Right renal pelvis (tissue), 4 donors: ENCODE measurements at places on chromosomes 3 and 15. TPM values are rescaled to one million over a fixed set of nuclear protein-coding genes. Genes with fewer than 3 reads are reported as not detected.
A peak's percentile ranks its signal among the peaks of the same experiment; 100 is the strongest.

DNA sequence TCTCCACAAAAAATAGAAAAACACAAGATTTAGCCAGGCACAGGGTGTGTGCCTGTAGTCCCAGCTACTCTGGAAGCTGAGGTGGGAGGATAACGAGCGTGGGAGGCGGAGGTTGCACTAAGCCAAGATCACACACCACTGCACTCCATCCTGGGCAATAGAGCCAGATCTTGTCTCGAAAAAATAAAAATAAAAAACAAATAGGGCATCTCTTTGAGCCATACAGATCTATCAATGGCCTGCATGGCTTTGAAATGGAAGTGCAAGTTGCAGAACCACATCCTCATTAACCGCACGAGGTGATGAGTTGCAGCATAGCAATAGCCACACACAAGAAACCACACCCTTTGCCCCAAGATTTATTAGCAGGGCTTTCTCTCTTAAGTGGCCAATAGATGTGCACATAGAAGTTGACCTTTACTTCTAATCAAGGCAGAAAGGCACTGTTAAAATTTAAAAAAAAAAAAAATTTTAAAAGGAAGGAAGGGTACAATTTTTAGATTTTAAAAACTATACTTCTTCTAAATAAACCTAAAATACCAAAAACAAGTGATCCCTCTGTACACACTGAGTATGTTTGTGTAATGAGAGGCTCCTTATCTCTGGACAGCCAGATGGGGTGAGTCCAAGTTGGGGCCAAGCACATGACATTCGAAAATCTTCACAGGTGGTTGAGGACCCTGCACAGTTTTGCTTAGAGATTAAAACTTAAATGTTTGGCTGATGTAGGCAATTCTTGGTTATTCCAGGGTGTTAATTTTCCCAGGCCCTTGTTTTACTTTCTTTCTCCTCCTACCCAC, 53.4 kb downstream of the FILIP1L start:
- no peak for DNase-seq

DNA sequence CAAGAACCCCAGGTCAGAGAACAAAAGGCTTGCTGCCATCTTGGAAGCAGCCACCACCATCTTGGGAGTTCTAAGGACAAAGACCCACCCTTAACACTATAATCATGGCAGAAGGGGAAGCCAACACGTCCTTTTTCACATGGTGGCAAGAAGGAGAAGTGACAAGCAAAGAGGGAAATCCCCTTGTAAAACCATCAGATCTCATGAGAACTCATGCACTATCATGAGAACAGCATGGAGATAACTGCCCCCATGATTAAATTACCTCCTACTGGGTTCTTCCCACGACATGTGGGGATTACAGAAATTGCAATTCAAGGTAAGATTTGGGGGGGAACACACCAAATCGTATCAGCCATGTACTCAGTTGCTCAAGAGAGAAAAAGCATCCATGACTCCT, 21.1 kb upstream of the GBE1 start:
- DNase-seq = no peak

- DNase-seq = no peak
These were observed 6.4 kb upstream of the IGF2BP2 start for GRCh38 chr3:185831195-185831594.

- DNase-seq = no peak
These were observed 7.2 kb downstream of the GPR171 start for GRCh38 chr3:151195826-151196225.

DNA sequence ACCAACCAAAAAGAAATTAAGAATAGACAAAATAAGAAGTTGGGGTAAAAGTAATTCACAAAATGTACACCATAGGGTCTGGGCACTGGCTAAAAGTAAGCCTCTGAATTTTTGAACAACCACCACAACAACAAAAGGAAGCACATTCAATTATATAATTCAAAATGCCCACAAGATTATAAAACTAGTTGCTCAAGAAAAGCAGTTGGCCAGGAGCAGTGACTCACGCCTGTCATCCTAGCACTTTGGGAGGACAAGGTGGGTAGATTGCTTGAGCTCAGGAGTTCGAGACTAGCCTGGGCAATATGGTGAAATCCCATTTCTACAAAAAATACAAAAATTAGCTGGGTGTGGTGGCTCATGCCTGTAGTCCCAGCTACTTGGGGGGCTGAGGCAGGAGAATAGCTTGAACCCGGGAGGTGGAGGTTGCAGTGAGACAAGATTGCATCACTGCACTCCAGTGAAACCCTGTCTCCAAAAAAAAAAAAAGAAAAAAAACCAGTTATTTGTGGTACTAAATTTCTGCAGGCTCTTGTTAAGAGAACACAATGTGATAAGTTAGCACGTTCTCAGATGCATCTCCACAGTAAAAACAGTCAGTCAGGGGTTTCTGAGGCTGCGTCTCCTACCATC, 6.6 kb upstream of the ATP11B start:
- no peak for DNase-seq

GRCh38 chr3:196323691-196324090, 5.7 kb upstream of the DYNLT2B start:
- DNase-seq = peak; percentile 23

DNA sequence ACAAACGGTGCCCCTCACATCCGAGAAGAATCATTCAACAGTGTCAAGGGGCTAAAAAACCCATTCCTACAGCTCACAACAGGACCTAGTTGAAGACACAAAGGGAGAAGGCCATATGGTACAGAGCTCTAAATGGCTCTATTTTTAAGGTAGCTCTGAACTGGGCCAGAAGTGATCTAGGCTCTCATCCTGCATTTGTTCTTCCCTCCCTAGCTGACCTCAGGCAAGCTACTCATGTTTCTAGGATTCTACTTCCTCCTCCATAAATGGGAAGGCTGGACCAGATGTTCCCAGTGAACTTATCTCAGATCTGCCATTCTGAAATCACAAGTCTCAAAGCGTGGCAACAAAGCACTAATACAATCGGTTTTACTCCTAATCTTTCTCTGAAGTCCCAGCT, 62.3 kb downstream of the CPNE4 start:
- no peak for DNase-seq

DNA sequence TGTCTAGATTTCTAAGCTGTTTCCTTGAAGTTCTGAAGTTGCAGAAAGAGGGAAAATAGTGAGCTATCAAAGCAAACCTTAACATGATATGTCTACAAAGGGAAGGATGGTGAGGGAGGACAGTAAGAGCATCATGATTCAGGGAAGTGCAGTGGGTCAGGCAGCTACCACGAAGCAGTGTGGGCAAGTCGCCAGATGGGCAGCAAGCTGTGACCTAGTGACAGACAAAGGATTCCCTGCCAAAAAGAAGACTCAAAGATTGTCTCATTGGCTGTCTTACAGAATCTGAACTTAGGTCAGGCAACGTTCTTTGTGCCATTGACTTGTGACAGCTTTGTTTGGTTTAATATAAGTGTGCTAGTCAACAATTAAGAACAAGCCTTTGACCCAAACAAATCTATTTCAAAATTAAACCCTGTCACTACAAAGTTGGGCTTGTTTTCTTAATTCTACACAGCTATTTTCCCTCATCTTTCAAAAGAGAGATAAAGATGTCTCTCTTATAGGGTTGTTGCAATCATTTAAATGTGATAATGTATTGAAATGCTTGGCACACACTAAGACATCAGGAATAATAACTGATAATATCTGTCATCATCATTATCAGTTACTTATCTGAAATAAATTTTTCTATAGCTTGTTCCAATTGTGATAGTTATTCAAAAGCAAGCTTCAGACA, 153.3 kb downstream of the ECT2 start:
- no peak for DNase-seq

DNA sequence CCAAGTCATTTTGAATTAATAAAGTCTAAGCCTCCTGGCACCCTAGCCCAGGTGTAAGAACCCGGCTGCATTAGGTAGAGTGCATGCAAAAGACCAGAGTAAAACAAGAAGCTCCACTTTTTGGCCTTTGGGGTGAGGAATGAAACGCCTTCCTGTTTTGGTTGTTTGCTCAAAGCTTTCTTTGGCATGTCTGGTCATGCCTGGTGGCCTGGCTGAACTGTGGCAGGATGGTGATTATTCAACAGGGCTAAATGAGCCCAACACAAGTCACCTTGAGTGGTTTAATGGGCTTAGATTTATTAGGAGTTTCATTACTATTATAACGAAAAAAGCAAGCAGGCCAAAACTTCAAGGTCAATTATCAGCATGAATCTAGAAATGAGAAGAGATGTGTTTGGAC, 40.9 kb upstream of the LDHAL6B start:
- DNase-seq = no peak

GRCh38 chr15:74228723-74229081, 7.4 kb upstream of the CCDC33 start:
- no peak for DNase-seq

- DNase-seq = no peak
These were observed 27.2 kb downstream of the PIK3CA start for GRCh38 chr3:179175358-179175757.

GRCh38 chr3:19348941-19349564, 200.7 kb downstream of the KCNH8 start:
- DNase-seq = no peak

GRCh38 chr3:4774531-4774930, 204.7 kb upstream of the BHLHE40 start:
- no peak for DNase-seq

- no peak for DNase-seq
These were observed 148.9 kb downstream of the DNAJB8 start for GRCh38 chr3:128317698-128318231.

- DNase-seq = no peak
These were observed 176.9 kb downstream of the STAC start for GRCh38 chr3:36557021-36557707.

- DNase-seq = no peak
These were observed 8.5 kb upstream of the TUSC7 start for GRCh38 chr3:116701070-116701469.

- no peak for DNase-seq
These were observed 225.0 kb upstream of the RASGRP1 start for GRCh38 chr15:38789566-38789965.

DNA sequence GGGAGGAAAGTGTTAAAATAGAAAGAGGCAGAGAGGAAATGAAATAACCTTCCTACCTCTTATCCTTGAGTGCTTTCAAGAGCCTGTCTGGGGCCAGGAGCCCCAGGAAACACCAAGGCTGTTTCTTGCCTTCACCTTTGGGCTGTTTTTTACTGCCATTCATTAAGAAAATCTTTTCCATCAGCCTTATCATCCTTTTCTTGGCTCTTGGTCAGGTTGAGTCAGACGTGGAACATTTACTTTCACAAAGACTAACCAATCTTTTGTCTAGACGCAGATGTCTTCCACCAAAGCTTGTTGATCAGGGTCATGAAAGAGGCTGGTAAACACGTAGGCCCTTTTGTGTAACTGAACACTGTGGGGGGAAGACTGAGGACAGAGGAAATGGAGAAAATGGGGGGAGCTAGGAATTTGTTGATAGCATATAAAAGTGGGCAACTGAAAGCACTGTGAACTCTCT, 151.0 kb upstream of the THBS1 start:
- DNase-seq = no peak

GRCh38 chr15:26634319-26634718, 138.5 kb downstream of the GABRB3 start:
- DNase-seq = no peak

GRCh38 chr15:40893733-40894680, at the start of gene VPS18:
VPS18 (plus strand) TSS chr15:40894450; CDS start chr15:40894769, 319 bp downstream.
- peak; percentile 96 for DNase-seq

DNA sequence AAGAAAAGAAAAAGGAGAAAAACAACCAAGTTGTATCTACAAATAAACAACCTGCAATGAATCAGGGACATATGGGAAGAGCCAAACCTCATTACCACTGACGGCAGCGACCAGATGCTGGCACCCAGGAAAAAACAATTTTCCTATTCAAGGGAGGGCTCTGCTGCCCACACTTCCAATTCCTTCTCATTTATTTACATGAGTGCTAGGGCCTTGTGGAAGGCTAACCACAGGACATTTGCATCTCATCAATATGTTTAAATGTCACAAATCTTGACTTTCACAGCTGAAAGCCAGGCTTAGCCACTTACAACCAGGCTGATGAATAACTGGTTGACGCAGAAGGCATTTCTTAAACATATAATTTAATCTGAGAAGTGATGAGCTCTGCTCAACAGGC, 36.0 kb downstream of the RFTN1 start:
- no peak for DNase-seq

- DNase-seq = peak; percentile 94
These were observed at the start of gene WWTR1 for GRCh38 chr3:149657926-149658743. WWTR1 (minus strand) TSS chr3:149658025; CDS start chr3:149657306, 719 bp downstream.

- no peak for DNase-seq
These were observed 65.6 kb downstream of the ABTB1 start for GRCh38 chr3:127738192-127738840.

DNA sequence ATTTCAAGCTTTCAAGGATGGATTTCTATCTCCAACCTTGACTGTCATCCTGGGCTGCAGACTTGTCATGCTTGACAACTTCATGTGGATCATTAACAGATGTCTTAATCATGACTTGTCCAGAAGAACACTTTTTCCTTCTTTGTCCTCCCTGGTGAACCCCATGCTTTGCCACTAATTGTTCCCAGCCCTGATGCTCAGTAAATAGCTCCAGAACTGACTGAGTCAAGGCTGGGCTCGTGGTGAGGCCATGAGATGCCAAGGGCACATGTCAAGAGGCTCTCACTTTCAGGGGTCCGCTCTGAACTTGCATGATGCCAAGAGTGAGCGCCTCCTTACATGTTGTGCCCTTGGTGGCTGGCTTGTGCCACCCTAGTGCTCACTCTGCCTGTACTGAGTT, 48.9 kb upstream of the KY start:
- no peak for DNase-seq

DNA sequence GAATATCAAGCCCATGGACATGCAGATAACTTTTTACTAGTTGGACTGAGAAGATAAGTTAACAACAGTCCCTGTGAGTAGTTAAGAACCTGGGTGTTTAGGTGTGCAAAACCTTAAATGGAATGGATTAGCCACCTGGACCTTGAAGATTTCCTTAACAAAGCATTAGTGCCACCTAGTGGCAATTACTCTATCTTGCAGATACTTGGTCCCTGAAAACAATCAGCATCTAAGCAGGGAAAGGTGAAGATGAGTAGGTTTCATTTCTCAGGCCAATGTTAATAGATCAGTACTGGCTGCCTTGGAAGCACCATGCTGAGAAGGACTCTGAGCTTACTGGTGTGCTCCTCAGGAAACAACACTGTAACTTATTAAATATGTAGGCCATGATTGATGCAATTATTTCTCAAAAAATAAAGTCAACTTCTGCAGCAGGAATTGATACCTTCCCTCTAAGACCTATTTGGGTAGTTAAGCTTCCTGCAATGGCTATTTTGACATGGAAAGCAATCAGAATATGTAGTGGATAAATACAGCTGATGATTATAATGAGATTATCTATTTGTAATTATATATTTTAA, 329.4 kb downstream of the TBC1D5 start:
- DNase-seq = peak; percentile 25

DNA sequence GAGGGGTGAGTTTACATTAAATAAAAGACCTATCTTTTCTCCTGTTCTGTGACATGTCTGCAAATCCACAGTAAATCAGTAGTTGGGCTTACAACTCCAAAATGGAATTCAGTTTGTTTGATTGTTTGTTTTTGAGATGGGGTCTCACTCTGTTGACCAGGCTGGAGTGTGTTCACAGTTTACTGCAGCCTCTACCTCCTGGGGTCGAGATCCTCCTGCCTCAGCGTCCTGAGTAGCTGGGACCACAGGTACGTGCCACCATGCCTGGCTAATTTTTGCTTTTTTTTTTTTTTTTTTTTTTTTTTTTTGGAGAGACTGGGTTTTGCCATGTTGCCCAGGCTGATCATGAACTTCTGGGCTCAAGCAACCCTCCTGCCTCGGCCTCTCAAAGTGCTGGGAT, 63.5 kb upstream of the ADPGK start:
- DNase-seq = no peak

GNB5 gene
- 16.4 TPM for polyA plus RNA-seq

ABHD17C gene
- 37.0 TPM for polyA plus RNA-seq

SHF gene
- polyA plus RNA-seq = 17.8 TPM

AGTR1 gene
- 23.6 TPM for polyA plus RNA-seq

PPCDC gene
- 10.4 TPM for polyA plus RNA-seq

TMEM108 gene
- 2.2 TPM for polyA plus RNA-seq

PRSS50 gene
- 2.6 TPM for polyA plus RNA-seq
